ENCODE measurements at places on chromosomes 3 and 15. TPM values are rescaled to one million over a fixed set of nuclear protein-coding genes. Genes with fewer than 3 reads are reported as not detected.

PRR20G gene
- total RNA-seq: not detected

DNA sequence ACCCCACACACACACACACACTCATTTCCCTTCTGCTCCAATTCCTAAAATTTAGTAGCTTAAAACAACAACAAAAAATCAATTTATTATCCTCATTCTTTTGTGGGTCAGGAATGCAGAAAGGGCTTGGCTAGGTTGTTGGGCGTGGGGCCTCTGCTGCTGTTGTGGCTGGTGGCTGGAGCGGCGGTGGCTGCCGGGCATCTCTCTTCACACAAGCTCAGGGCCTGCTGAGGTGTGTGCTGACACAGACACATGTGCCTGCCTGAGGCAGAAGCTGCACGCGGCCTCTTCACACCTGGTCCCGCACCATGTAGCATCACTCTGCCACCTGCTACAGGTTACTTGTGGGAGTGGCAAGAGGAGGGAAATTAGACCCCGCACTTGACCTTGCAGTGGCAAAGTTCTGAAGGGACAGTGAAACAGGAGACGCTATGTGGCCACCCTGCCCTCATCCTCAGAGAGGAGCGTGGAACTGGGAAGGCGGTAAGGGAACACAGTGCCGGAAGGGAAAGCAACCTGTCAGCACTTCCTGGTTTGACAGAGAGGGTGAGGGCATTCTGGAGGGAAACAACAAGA is 64.0 kb upstream of the PRR20G start:
- no peak for DNase-seq

- DNase-seq: no peak
Measured at GRCh38 chr3:54698054-54698453, 229.8 kb downstream of the LRTM1 start.

DNA sequence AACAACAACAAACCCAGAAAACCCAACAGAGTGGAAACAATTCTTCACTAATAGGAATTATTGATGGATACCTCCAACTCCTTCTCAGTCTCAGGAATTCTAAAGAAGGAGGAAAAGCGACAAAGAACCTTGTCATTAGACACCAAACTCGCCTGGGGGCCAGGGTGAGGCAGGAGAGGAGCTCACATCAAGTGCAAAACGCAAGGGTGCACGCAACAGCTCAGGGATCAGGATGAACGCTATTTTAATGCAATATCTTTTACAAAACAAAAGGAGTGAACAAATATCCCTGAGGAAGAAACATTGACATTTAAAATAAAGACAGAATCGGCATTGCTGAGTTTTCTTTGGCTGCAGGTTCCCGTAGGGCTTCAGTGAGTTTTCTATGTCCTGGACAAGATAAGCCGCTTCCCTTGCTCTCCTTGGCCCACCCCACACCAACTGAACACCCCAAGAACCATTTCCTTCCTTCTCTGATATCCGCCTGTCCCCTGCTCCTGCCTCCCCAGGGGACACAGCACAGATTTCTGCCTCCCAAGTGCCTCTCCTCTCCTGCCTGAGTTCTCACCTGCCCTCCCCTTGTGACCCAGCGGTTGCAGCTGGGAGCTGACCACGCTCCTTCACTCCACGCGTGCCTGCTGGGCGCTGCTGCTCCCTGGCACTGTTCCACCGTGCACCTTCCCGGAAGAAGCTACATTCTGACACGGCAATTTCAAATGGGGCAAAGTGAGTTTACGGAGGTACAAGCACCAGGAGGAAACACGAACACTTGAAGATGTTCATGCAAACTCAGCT is 63.0 kb downstream of the ATP10A start:
- no peak for DNase-seq

GRCh38 chr15:38475361-38475760 is 21.4 kb downstream of the FAM98B start:
- no peak for DNase-seq

GRCh38 chr15:97081666-97082226 is 751.2 kb downstream of the NR2F2 start:
- DNase-seq: no peak

GRCh38 chr3:169542331-169542751 is 121.2 kb downstream of the MECOM start:
- no peak for DNase-seq

TM4SF18 gene
- total RNA-seq: not detected

EPHB1 gene
- 0.50 TPM for total RNA-seq

GRCh38 chr15:71679223-71679792 is 131.0 kb upstream of the NR2E3 start:
- no peak for DNase-seq

- no peak for DNase-seq
Measured at GRCh38 chr3:197010556-197011351, 18.9 kb downstream of the MELTF start.

DNA sequence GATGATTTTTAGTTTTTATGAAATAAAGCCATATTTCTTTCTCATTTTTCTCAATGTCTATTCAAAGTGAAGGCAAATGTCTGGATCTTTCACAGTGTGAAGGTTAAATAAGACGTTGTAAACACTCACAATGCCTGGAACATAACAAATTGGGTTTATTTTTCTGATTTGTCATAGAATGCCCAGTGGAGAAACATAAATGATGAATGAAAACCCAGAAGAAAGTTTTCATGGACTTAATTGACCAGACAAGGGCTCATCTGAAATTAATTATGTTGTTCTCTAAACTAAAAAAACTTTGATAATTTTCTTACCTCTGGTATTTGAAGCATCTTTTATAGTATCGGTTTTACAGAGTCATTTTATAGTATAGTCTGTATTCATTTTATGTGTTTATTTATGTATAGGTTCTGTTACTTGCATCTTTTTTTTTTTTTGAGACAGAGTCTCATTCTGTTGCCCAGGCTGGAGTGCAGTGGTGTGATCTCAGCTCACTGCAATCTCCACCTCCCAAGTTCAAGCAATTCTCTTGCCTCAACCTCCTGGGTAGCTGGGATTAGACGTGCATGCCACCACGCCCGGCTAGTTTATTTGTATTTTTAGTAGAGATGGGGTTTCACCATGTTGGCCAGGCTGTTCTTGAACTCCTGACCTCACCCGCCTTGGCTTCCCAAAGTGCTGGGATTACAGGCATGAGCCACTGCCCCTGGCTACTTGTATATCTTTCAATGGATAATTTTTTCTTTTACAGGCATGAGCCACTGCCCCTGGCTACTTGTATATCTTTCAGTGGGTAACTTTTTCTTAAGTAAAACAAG is 15.1 kb upstream of the BNIP2 start:
- no peak for DNase-seq

DNA sequence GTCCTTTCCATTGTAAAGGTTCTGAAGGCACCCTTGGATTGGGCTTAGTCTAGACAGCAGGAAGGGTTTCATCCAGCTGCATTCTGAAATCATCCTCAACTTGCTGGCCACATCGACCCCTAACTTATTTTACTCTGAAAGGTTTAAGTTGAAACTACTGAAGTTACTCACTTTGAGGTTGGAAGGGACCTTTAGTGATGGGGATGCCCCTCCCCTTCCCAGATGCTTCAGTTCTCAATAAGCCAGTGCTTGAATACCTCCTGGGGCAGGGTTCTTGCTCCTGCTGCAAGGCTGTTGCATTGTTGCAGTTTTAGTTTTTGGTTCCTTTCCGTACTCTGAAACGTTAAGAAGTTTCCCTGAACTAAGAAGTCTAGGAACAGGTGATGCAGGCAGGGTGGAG is 26.4 kb downstream of the FGD5 start:
- DNase-seq: no peak

KBTBD8 gene
- total RNA-seq: 2.3 TPM

- DNase-seq: peak; percentile 63
Measured at GRCh38 chr3:78148986-78149717, 1109.3 kb downstream of the ROBO2 start.

- DNase-seq: peak; percentile 81
Measured at GRCh38 chr3:194824701-194825111, 139.0 kb downstream of the FAM43A start.

DNA sequence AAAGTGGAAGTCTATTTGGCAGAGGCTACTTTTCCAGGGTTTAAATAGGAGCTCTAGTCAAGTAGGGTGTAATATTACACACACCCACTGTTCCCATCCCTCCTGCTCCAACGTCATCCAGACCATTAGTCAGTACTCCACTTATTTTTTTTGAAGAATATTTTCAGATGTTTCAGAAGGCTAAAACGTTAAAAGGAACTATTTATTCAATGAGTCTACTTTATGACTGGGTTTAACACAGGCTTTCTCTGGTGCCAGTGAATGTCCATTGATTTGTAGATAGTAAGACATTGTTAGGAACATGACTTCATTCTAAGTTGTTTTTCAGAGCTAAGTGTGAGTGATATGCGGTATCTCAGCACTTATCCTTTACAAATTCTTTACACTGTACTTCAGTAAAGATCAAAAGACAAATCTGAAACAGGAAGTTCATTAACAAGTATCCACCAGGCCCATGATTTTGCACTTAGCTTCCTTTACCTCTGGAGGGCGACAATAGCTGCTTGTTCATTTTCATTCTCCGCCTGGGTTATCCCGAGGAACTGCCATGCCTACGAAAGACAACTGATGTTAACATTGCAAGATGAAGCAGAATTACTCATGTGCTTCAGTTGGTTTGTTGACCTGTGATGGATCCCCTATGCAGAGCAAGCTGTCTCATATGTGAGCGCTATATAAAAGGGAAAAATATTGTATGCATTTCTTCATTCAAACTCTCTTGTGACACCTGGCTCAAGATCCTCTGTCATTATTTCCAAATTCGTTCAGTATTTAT is 158.7 kb downstream of the USP13 start:
- DNase-seq: peak; percentile 89

PDZRN3 gene
- total RNA-seq: 47.5 TPM

DNA sequence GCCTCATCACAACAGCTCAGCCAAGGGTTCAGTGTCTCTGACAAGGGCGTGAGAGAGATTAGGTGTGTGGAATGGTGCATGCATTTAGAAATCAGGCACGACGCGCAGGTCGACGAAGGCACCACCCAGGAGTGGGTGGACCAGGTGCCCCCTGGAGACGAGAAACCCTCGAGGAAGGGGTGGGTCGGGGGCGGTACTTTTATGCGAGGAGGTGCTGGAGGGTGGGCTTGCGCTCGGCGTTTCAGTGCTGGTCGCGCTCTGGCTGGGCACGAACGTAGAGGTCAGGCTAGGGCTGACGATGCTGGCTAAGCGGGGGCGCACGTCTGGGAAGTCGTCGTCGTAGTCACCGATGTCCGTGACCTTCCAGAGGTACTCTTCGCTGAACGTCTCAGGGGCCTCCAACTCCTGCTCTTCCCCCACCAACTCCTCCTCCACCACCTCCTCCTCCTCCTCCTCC is 393 bp downstream of the ERICH6 start:
- DNase-seq: no peak

- DNase-seq: peak; percentile 51
Measured at GRCh38 chr15:43930079-43930478, 103.3 kb downstream of the WDR76 start.

POLG gene
- total RNA-seq: 61.3 TPM

DNA sequence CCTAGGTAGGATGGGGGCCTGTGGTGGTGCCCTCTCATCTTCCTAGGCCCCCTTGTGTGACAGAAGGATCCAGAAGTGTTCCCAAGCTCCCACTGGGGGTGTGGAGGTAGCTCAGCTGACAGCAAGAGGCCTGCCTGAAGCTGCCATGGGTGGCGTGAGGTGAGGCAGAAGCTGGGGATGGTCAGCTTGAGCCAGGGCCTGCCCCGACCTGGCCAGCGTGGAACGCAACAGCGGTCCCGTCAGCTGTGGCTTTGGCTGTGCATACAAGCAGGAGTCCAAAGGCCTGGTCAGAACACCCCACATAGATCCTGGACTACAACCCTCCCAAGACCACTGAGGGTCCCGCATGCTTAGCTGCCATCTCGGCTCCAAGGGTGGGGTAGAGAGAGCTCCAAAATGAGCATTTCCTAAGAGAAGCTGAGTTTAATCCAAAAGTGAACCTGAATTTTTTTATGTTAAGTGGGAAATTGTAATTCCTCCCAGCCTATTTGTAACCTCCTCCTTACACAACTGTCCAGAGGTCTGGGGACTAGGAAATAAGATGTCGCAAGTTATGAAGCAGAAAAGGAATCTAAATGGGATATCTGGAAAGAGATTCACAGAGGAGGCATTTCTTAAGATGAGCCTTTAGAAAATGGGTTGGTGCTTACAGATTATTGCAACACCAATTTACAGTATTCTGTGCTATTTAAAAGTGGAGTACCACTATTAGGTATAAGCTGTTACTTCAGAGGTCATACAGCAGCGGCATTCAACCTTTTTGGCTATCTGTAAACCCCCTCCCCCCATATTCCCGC is 9.9 kb upstream of the PLA2G4D start:
- DNase-seq: peak; percentile 30

GLDN gene
- total RNA-seq: 50.7 TPM

DNA sequence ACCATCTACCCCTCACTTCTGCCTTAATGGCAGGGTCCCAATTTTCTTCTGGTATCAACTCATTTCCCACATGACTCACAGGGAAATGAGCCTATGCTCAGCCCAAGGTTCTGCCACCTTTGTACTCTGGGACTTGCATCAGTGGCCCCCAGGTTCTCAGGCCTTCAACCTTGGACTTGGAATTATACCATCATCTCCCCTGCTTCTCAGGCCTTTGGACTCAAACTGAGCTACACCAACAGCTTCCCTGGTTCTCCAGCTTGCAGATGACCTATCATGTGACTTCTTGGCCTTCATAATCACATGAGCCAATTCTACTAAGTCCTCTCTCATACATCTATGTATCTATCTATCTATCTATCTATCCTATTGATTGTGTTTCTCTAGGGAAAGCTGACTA is 149.5 kb downstream of the PLCH1 start:
- DNase-seq: no peak

DNA sequence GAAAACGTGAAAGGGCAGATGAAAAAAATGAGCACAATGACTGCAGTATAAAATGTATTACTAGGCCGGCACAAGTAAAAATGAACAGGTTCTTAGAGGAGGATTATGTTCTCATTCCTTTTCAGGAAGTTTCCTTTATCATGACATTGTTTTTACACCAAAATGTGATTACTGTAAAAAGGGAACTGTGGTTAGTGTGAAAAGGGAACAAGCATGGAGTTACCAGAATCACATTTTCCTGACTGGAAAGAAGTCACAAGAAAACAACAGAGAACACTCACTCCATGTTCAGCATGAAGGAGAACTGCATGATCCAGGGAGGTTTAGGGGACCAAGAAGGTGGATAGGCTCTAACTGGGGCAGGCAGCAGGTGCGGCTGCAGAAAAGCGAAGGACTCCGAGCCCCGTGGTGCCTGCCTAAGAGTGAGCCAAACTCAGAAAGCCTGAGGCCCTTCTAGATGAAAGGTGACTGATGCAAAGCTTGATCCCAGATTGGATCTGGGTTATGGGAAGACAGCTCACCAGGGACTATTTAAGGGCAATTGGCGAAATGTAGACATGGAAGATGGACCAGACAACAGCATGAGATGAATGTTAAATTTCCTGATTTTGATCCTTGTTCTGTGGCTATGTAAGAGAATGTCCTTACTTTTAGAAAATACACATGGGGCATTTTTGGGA is 77.3 kb downstream of the CCR1 start:
- no peak for DNase-seq

DNA sequence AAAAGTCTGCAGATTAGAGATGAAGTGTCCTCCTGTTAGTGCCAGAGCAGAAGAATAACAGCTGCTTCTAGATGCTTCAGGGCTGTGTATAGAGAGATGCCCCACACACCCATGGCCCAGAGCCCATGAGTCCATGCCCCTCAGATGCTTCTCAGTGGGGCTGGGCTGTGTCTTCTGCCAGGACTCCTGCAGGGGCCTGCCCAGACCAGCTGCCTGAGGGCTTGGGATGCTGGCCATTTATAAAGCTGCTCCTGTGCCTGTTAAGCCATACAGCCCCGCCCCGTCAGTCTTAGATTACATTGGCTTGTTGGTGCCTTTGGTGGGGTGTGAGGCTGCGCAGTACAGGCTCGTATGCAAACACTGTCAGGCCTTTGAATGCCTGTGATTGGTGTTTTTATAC is 318.0 kb upstream of the CTDSPL start:
- DNase-seq: no peak

- DNase-seq: peak; percentile 34
Measured at GRCh38 chr3:62142331-62143085, 230.8 kb downstream of the FEZF2 start.
